ENCODE measurements at places on chromosomes 16 and 17. TPM values are rescaled to one million over a fixed set of nuclear protein-coding genes. Genes with fewer than 3 reads are reported as not detected.
A peak's percentile ranks its signal among the peaks of the same experiment; 100 is the strongest.

Gene RASD1
- total RNA-seq, result 3.7 TPM

Gene ELP5
- 8.4 TPM for total RNA-seq

Gene CA7
- total RNA-seq, result not detected

Gene HCRT
- not detected for total RNA-seq

DNA sequence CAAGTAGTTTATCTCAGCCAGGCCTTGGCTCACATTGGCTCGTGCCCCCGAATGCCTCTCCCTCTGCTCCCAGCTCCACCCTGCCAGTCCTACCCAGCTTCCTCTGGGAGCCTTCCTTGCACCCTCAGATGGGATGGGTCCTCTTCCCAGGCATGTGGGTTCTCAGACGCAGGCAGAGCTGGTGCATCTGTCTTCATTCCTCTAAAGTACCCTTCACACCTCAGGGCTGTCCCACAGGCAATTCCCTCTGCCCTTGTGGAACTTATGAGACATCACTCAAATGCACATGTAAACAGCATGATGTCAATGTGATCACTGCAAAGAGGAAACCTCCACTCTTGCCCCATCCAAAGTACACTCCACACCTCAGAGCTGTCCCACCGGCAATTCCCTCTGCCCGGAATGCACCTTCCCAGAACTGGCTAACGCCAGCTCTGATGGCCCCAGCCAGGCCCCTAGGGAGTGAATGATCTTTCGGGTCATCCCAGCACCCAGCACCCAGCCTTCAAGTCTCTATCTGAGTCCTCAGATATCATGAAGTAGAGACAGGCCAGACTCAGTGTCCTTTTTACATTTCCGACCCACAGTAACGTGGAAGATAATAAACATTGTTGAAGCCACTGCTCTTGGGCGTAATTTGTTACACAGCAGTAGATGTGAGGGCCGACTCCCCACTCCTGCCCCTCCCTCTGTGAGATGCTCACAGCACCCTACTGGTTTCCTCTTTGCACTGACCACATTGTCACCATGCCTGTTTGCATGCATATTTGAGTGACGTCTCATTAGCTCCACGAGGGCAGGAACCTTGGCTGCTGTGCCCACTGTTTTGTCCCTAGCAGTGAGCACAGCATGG, 85.4 kb downstream of the N4BP1 start:
- no peaks in the 10 kb centered on the region for H3K36me3 ChIP-seq
- H3K4me3 ChIP-seq, result no peak overlapping the region
- no peak overlapping the region for H3K27ac ChIP-seq
- no peaks in the 10 kb centered on the region for H3K27me3 ChIP-seq
- DNase-seq, result no peak

GRCh38 chr16:58035356-58036170, 10.0 kb downstream of the MMP15 start:
- no peak overlapping the region for H3K4me3 ChIP-seq
- peaks cover 36% of the 10 kb centered on the region for H3K36me3 ChIP-seq
- peaks cover 58% of the 10 kb centered on the region for H3K4me1 ChIP-seq
- no peak overlapping the region for H3K27ac ChIP-seq
- peak; percentile 40 for DNase-seq
- H3K27me3 ChIP-seq, result no peaks in the 10 kb centered on the region

DNA sequence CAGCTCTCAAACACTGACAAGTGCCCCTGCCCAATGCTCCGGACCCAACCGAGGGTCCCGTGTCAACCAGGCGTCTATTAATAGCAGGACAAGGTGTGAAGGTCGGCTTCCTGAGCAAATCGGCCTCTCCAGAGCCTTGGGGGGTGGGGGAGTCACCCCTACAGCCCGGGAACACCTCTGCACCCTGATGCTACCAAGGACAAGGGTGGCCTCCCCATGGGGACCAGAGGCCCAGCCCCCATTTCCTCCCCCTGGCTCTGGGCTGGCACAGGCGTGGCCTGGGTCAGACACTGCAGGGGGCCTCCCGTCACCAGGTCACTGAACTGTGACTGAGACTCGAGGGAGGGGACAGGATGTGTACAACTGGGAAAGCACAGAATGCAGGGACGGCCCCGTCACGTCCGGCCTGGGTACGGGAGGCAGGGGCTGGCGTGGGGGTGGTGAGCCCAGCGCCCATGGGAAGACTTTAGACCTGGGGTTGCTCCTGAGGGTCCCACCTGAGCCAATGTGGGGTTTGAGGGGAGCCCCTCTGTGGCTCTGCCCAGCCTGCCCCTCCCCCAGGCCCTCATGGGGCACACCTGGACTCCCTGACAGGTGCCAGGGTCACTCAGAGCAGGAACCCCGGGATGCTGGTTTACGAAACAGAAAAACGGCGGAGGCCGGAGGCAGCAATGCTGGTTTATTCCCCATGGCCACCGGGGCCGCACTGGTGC, 579 bp upstream of the CYBA start:
- H3K4me3 ChIP-seq, result peak overlapping the region; percentile 56
- peaks cover 27% of the 10 kb centered on the region for H3K4me1 ChIP-seq

DNA sequence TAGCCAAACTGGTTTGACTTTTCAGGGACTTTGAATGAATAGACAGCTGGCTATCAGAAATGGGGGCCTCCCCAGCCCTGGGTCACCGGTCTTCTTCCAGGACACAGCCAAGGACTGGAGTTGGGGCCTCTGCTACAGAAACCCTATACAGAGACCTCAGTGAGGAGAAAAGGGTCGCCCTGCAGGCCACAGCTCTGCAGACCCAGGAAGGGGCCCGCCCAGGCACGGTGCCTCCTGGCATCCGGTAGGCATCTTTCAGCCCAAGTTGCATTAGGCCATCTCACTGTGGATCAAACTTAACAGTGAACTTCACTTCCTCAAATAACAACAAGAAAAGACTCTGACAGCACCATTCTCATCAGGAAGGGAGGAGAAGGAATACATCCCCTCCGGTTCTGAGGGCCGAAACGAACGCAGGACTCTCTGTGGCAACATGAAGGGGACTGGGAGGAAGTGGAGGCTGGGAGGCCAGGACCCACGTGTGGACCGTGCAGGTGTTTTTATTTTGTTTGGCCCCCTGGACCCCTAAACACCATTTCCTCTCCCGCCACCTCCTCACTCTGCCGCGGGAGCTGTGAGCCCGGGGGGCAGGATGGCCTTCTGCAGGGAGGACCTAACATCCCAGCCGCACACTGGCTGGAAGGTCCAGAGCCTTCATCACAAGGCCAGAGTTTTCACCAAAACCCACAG, 7.2 kb downstream of the SLC38A10 start:
- H3K4me1 ChIP-seq, result peaks cover 38% of the 10 kb centered on the region
- no peak overlapping the region for H3K4me3 ChIP-seq
- H3K36me3 ChIP-seq, result peaks cover 67% of the 10 kb centered on the region
- peak overlapping the region; percentile 82 for H3K27ac ChIP-seq

DNA sequence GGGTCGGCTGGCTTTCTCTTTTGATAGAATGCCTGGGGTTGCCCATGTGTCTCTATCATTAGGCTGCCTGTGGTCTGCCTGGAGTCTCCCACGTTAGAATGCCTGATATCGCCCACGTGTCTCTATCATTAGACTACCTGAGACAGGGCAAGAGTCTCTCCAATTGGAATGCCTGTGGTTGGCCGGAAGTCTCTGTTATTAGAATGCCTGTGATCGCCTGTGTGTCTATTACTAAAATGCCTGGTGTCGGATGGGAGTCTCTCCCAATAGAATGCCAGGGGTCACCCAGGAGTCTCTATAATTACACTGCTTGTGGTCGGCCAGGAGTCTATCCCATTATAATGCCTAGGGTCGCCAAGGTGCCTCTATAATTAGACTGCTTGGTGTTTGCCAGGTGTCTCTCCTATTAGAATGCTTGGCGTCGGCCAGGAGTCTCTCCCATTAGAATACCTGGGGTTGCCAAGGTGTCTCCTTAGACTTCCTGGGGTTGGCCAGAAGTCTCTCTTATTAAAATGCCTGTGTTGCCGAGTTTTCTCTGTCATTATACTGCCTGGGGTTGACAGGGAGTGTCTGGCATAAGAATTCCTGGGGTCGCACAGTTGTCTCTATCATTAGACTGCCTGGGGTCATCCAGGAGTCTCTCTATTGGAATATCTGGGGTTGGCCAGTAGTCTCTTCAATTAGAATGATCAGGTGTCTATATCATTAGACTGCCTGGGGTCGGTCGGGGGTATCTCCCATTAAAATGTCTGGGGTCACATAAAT, 2272.8 kb downstream of the TP53TG3F start:
- no peak overlapping the region for H3K27ac ChIP-seq
- no peak overlapping the region for H3K4me3 ChIP-seq
- no peaks in the 10 kb centered on the region for H3K36me3 ChIP-seq
- no peaks in the 10 kb centered on the region for H3K4me1 ChIP-seq
- no peaks in the 10 kb centered on the region for H3K27me3 ChIP-seq

GRCh38 chr16:51057969-51058337, 93.1 kb downstream of the SALL1 start:
- no peak for DNase-seq
- H3K4me1 ChIP-seq, result no peaks in the 10 kb centered on the region
- no peaks in the 10 kb centered on the region for H3K36me3 ChIP-seq
- no peaks in the 10 kb centered on the region for H3K27me3 ChIP-seq
- H3K27ac ChIP-seq, result no peak overlapping the region

GRCh38 chr16:85750146-85750826, 610 bp downstream of the C16orf74 start:
- peak overlapping the region; percentile 26 for H3K27ac ChIP-seq
- H3K4me3 ChIP-seq, result peak overlapping the region; percentile 60
- peaks cover 21% of the 10 kb centered on the region for H3K27me3 ChIP-seq
- H3K36me3 ChIP-seq, result no peaks in the 10 kb centered on the region

GRCh38 chr17:65533056-65533745, 28.2 kb downstream of the AXIN2 start:
- peaks cover 53% of the 10 kb centered on the region for H3K4me1 ChIP-seq
- no peaks in the 10 kb centered on the region for H3K27me3 ChIP-seq
- no peak overlapping the region for H3K4me3 ChIP-seq
- H3K36me3 ChIP-seq, result peaks cover 83% of the 10 kb centered on the region
- DNase-seq, result no peak
- H3K27ac ChIP-seq, result peak overlapping the region; percentile 70

GRCh38 chr16:77617553-77617952, 104.8 kb upstream of the NUDT7 start:
- H3K4me3 ChIP-seq, result no peak overlapping the region
- H3K4me1 ChIP-seq, result no peaks in the 10 kb centered on the region
- peaks cover 6% of the 10 kb centered on the region for H3K27me3 ChIP-seq
- DNase-seq, result no peak
- H3K36me3 ChIP-seq, result no peaks in the 10 kb centered on the region

GRCh38 chr16:50808929-50809538, 67.1 kb downstream of the CYLD start:
- H3K4me3 ChIP-seq, result no peak overlapping the region
- no peaks in the 10 kb centered on the region for H3K4me1 ChIP-seq
- DNase-seq, result no peak
- no peak overlapping the region for H3K27ac ChIP-seq

DNA sequence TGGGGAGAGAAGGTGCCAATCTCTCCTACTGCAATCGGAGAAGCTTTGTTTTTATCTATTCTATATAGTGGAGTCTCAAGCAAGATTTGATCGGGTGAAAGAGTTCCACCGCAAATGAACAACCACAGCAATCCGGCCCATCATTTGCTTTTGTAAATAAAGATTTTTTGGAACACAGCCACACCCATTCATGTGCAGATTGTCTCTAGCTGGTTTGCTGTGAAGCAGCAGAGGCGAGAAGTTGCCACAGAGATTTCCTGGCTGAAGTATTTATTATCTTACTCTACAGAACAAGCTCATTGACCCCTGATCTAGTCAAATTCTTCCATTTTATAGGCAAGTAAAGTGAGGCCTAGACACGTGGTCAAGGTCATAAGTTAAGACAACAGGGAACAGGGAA, 195.5 kb upstream of the TNRC6C start:
- no peaks in the 10 kb centered on the region for H3K36me3 ChIP-seq
- H3K4me1 ChIP-seq, result peaks cover 3% of the 10 kb centered on the region
- no peak overlapping the region for H3K27ac ChIP-seq
- DNase-seq, result no peak

Measured in stomach (tissue), 19 donors.